Natural killer cell treated with Interleukin-12 subunit alpha and Interleukin-12 subunit beta and Interleukin-15 and Interleukin-18, amount 100 ng/mL, for 72 hours (primary cell): ENCODE measurements at places on chromosomes 1 and 21.

DNA sequence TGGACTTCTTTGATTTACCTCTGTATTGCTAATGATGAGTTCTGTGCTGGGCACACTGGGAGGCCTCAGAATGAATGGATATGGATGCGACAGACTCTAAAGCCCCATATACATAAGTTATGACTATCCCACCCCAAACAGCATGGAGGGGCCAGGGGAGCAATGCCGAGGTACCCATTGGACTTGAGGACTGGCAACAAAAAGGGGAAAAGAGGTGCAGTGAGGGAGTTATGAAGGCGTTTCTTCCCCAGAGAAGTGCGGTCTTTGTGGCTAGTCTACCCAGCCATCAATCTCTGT lies 15.2 kb upstream of the CDCA8 start:
- DNase-seq: no peak

- DNase-seq: no peak
Observed at GRCh38 chr1:5796028-5796427, 196.2 kb downstream of the NPHP4 start.

DNA sequence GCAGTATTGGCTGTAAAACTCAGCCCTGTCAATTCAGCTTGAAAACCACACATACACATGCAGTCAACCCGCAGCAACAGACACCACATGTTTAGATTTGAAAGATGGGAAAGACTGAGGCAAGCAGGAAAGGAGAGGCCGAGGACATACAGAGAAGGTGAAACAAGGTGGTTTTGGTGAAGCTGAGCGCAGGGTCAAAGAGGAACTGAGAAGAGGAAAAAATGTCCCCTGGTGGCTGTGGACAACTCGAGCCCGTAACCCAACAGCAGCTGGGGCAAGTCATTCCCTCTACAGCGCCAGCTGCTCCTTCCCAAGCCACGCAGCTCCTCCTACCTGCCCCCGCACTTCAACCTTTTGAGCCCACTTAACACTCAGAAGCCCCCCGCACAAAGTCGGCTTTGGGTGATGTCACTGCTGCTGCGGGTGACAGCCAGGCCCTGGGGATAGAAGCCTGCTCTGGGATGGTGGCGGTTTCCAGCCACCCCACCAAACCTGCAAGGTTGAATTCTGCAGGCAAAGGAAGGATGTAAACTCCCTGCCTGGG lies 63.0 kb downstream of the KCNN3 start:
- no peak for DNase-seq

DNA sequence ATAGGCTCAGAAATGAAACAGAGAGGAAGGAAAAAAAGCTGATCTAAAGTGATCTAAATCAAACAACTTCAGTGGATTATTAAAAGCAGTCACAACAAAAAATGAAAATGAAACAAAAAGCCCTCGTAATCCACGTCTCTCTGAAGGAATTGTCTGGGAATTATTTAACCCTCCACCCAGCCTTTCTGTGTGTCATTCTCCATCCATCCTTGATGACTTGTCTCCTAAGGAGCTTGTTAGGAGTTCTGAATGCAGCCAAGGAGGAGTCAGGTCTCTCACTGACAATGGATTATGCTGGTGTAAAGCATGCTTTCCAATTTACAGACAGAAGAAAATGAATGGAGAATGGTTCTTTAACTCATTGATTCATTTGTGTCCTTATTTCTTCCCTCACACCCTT lies 359.3 kb upstream of the RUNX1 start:
- no peak for DNase-seq
